Activated naive CD4-positive, alpha-beta T cell treated with anti-CD3 and anti-CD28 coated beads, Interleukin-2, amount 10 ng/mL, durations not matched to agents 7 days and 5 days (primary cell): ENCODE measurements at places on chromosomes 16 and 17.

- no peak overlapping the region for H3K4me3 ChIP-seq
- H3K4me1 ChIP-seq = peaks cover 7% of the 10 kb centered on the region
- H3K27me3 ChIP-seq = no peaks in the 10 kb centered on the region
- no peaks in the 10 kb centered on the region for H3K36me3 ChIP-seq
- DNase-seq = no peak
Observed at GRCh38 chr16:14164916-14165662, 94.0 kb downstream of the MRTFB start.

GRCh38 chr17:78502611-78503148 is 74.5 kb downstream of the DNAH17 start:
- no peaks in the 10 kb centered on the region for H3K36me3 ChIP-seq
- H3K4me3 ChIP-seq = no peak overlapping the region
- H3K27me3 ChIP-seq = peaks cover 18% of the 10 kb centered on the region
- no peak overlapping the region for H3K27ac ChIP-seq
- H3K4me1 ChIP-seq = no peaks in the 10 kb centered on the region
- DNase-seq = no peak

- no peaks in the 10 kb centered on the region for H3K4me1 ChIP-seq
- no peaks in the 10 kb centered on the region for H3K27me3 ChIP-seq
- H3K27ac ChIP-seq = no peak overlapping the region
- no peak overlapping the region for H3K4me3 ChIP-seq
- peaks cover 17% of the 10 kb centered on the region for H3K36me3 ChIP-seq
Observed at GRCh38 chr17:48129981-48130380, 22.4 kb downstream of the SNX11 start.

GRCh38 chr17:73833775-73834488 is 189.7 kb upstream of the SDK2 start:
- no peak overlapping the region for H3K27ac ChIP-seq
- H3K27me3 ChIP-seq = peaks cover 12% of the 10 kb centered on the region
- H3K4me1 ChIP-seq = peaks cover 51% of the 10 kb centered on the region
- peaks cover 13% of the 10 kb centered on the region for H3K36me3 ChIP-seq

DNA sequence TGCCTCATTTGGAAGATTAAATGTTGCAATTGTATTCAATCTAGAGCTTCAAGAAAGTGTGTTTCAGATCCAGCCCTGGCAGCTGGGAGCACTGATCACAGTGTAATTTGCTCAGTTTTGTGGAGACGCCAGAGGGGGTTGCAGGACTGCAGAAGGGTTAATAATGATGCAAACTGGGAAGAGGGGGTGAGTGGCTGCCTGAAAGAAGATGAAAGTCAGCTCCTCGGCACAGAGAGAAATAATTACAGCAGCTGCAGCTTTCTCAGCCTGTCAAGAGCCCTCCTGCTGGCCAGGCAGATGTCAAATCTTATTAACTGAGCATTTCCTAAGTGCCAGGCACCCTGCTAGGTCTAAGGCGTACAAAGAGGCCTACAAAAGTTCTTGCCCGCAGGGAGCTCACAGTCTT is 97.7 kb downstream of the ZNF18 start:
- no peak overlapping the region for H3K27ac ChIP-seq
- H3K27me3 ChIP-seq = peaks cover 4% of the 10 kb centered on the region
- no peaks in the 10 kb centered on the region for H3K36me3 ChIP-seq
- no peak for DNase-seq
- no peak overlapping the region for H3K4me3 ChIP-seq
- no peaks in the 10 kb centered on the region for H3K4me1 ChIP-seq

DNA sequence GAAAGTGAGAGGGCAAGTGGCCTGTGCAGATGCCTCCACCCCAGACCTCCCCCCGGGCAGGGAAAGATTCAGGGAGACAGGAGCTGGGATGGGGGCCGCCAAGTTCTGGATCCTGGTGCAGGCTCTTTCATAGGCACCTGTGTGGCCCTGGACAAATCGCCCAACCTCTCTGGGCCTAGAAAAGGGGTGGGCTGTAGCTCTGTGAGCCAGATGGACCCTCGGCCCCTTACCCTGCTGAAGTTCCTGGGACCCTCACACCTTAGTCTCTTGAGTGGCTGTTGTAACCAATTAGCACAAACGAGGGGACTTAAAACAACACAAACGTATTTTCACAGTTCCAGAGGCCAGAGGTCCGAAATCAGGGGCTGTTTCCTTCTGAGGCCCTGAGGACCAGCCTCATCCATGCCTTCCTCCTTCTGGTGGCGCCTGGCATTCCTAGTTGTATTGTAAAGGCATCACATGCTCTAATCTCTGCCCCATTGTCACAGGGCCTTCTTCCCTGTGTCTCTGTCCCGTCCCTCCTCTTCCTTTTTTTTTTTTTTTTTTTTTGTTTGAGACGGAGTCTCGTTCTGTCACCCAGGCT is 352.6 kb downstream of the SEC14L1 start:
- no peaks in the 10 kb centered on the region for H3K27me3 ChIP-seq
- H3K27ac ChIP-seq = peak overlapping the region; percentile 76
- H3K36me3 ChIP-seq = peaks cover 42% of the 10 kb centered on the region
- H3K4me1 ChIP-seq = peaks cover 30% of the 10 kb centered on the region

GRCh38 chr16:80500961-80501525 is 39.8 kb upstream of the DYNLRB2 start:
- no peak for DNase-seq
- H3K4me3 ChIP-seq = no peak overlapping the region
- H3K27me3 ChIP-seq = peaks cover 3% of the 10 kb centered on the region
- no peak overlapping the region for H3K27ac ChIP-seq

GRCh38 chr16:2884041-2884451 is 1.0 kb downstream of the FLYWCH2 start:
- H3K27ac ChIP-seq = peak overlapping the region; percentile 85
- no peak for DNase-seq
- no peaks in the 10 kb centered on the region for H3K36me3 ChIP-seq
- H3K4me1 ChIP-seq = peaks cover 20% of the 10 kb centered on the region
- peak overlapping the region; percentile 84 for H3K4me3 ChIP-seq
- peaks cover 5% of the 10 kb centered on the region for H3K27me3 ChIP-seq

- H3K4me1 ChIP-seq = peaks cover 60% of the 10 kb centered on the region
- H3K4me3 ChIP-seq = no peak overlapping the region
- H3K36me3 ChIP-seq = peaks cover 45% of the 10 kb centered on the region
Observed at GRCh38 chr17:76217081-76217480, 23.2 kb downstream of the RNF157 start.

GRCh38 chr17:5362162-5362811 is 57.2 kb downstream of the NUP88 start:
- H3K4me3 ChIP-seq = no peak overlapping the region
- no peaks in the 10 kb centered on the region for H3K4me1 ChIP-seq
- peaks cover 31% of the 10 kb centered on the region for H3K36me3 ChIP-seq
- no peak for DNase-seq
- no peak overlapping the region for H3K27ac ChIP-seq

GRCh38 chr17:79011451-79012147 is 2.0 kb upstream of the CANT1 start:
- peak overlapping the region; percentile 55 for H3K4me3 ChIP-seq
- DNase-seq = no peak

GRCh38 chr17:36850790-36851189 is 86.5 kb upstream of the LHX1 start:
- peaks cover 14% of the 10 kb centered on the region for H3K4me1 ChIP-seq
- peaks cover 32% of the 10 kb centered on the region for H3K27me3 ChIP-seq
- no peak overlapping the region for H3K4me3 ChIP-seq
- H3K36me3 ChIP-seq = no peaks in the 10 kb centered on the region
